ENCODE measurements at places on chromosomes 11 and 22.

- DNase-seq = no peak
Observed at GRCh38 chr11:28616160-28616965, 508.2 kb downstream of the METTL15 start.

DNA sequence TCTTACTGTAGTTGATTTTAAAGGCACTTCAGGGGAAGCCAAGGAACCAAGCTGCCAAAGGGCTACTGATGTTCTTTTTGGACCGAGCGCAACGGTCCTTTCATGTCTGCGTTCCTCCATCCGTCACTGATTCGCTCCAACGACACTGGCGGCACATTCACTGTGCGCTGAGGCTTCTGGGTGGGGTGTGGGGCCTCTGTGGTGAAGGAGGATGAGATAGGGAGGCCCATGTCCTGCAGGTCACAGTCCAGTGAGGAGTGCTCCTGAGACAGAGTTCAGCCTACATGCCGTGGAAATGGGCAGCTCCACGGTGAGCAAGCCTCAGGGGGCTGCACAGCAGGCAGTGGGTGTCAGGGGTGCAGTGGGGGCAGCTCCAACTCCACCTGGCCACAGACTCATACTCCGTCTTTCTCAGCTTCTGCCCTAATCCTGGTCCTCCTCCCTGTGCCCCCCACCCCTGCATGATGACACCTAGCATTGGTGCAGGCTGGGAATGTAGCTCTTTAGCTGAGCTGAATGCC is 87.8 kb upstream of the SHANK2 start:
- no peak for DNase-seq

DNA sequence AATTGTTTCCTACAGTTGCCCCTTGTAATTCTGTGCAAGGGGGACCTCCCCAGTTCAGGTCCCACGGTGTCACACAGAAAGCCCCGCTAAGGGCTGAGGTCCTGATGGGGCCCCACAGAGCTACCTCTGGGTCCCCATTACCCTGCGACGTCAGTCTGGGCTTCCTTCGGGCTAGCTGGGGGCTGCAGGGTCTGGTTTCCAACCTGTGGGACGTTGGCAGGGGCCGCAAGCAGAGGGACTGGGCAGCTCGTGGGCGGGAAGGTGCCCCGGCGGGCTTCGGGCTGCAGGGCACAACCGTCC is 698 bp downstream of the SLC37A4 start:
- DNase-seq = no peak

- no peak for DNase-seq
Observed at GRCh38 chr11:102177974-102178631, 67.9 kb downstream of the YAP1 start.

GRCh38 chr11:134376150-134376921 is 35.7 kb downstream of the B3GAT1 start:
- no peak for DNase-seq

- no peak for DNase-seq
Observed at GRCh38 chr11:36349351-36350136, 53.5 kb downstream of the PRR5L start.

DNA sequence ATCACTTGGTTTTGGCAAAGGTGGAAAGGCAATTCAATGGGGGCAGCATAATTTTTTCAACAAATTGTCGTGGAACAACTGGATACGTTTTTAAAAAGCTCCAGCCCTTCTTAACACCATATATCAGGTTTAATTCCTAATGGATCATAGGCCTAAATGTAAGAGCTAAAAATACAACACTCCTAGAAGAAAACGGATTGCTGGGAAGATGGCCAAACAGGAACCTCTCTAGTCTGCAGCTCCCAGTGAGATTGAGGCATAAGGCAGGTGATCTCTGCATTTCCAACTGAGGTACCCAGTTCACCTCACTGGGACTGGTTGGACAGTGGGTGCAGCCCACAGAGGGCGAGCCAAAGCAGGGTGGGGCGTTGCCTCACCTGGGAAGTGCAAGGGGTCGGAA is 32.4 kb upstream of the SCGB1D1 start:
- DNase-seq = no peak

GRCh38 chr11:131998020-131998419 is 627.6 kb downstream of the NTM start:
- no peak for DNase-seq

- DNase-seq = peak; percentile 27
Observed at GRCh38 chr22:42202669-42203068, 67.8 kb downstream of the TCF20 start.

Measured in stimulated activated CD8-positive, alpha-beta memory T cell treated with anti-CD3 and anti-CD28 coated beads, Interleukin-12 subunit alpha, Interleukin-12 subunit beta, amount 100 ng/mL, for 1 hour (primary cell).